ENCODE measurements at places on chromosomes 3 and 15. TPM values are rescaled to one million over a fixed set of nuclear protein-coding genes. Genes with fewer than 3 reads are reported as not detected.

Gene CLN6
- 51.6 TPM for total RNA-seq

DNA sequence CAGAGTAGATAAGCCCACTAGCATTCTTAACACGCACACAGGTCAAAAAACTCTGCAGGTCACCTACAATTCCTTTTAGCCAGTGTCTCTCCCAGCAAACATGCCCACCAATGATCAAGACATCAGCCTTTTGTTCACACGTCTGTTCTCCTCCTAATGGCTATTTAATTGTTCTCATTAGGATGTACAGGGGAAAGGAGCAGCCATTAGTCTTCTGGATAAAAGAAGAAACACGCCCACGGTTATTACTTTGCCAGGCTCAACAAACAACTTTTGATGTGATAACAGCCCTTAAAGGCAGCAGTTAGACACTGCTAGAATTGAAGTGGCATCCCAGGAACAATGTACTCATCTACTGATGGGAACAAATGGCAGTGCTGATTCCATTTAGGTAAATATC lies 108.8 kb downstream of the NTRK3 start:
- no peak for DNase-seq

DNA sequence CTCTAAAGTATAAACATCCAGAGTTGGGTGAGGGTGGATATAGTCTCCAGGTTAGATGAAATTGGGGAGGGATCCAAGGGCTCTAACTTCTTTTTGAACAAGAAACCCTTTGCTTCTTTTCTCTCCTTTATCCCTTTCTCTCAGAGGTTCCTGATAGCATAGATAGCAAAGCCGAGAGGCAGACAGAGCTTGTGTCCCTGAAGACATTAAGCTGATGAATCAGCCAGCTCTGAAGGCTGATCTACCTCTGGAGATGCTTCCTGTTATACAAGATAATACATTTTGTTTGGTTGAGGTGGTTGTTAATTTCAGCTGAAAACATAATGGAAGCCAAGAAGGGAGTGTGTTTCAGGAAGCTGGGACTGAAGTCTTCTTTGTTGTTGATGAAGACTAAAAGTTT lies 193.2 kb downstream of the PDCD6IP start:
- peak; percentile 46 for DNase-seq

GRCh38 chr3:22734756-22735155 lies 468.4 kb upstream of the UBE2E2 start:
- no peak for DNase-seq

DNA sequence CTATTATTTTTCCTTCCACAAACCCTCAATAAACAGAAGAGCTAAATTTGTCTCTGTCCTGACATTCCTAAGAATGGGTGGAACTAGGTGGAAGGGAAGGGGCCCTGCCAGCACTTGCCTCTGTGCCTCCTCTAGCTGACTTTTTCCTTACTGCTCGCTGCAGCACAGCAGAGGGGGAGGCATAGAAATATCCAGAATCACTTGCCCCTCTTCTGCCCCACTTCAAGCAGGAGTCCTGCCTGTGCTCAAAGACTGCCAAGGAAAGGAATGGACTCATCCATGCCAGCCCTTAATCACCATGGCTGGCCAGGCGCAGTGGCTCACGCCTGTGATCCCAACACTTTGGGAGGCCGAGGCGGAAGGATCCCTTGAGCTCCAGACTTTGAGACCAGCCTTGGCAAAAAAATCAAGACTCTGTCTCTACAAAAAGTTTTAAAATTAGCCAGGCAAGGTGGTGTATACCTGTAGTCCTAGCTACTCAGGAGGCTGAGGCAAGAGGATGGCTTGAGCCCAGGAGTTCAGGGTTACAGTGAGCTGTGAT lies 51.8 kb downstream of the ADCY5 start:
- DNase-seq: no peak

- DNase-seq: no peak
Measured at GRCh38 chr3:56693750-56694149, 10.7 kb upstream of the TASOR start.
